Renal pelvis (tissue), 12 donors: ENCODE measurements at places on chromosomes 12 and 14.

DNA sequence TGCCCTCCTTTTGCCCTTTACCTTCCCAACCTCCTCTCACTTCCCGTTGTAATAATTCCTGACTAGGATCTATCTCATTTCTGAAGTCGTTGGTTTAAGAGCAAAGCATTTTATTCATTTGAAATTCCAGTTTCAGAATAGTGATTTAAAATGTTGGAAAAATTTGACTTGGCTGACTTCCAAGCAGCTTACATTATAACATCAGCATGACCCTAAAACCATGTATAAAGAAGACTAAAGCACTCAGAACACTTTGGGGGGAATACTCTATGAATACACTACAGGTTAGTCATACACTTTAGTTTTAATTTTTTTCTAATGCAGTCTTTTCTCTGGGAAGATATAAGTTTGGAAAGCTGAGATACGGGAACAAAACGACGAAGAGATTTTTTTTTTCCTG is 161.1 kb downstream of the BTG1 start:
- no peak for DNase-seq

DNA sequence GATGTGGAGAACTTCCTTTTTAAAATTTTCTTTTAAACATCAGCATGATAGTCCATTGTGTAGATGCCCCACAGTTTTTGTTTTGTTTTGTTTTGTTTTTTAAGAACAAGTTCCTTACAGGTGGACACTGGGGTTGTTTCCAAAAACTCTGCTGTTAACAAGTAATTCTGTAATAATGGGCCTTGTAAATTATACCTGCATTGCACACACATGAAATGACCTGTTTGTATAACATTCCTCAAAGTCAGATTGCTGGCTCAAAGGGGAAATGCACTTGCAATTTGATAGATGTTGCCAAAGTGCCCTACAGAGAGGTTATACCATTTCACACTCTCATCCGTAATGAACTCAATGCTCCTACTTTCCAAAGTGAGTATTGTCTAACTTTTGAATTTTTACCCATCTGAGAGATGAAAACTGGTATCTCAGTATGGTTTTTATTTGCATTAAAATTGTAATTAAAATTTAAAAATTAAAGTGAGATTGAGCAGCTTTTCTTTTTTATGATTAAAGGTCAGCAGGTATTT is 89.2 kb downstream of the SPPL3 start:
- no peak for DNase-seq

DNA sequence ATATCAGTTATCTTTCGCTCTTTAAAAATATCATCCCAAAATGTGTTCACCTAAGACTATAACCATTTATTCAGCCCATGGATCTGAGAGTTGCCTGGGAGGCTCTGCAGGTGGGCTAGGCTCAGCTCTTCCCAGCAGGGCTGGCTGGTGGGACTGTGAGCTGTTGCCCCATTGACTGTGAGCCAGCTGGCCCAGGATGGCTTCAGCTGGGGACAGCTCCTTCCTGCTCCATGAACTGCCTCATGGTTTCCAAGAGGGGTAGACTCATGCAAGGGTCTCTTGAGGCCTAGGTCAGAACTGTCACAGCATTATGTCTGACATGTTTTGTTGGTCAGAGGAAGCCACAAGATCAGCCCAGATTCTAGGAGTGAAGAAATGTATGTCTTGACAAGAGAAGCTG is 114.1 kb upstream of the E2F7 start:
- no peak for DNase-seq

DNA sequence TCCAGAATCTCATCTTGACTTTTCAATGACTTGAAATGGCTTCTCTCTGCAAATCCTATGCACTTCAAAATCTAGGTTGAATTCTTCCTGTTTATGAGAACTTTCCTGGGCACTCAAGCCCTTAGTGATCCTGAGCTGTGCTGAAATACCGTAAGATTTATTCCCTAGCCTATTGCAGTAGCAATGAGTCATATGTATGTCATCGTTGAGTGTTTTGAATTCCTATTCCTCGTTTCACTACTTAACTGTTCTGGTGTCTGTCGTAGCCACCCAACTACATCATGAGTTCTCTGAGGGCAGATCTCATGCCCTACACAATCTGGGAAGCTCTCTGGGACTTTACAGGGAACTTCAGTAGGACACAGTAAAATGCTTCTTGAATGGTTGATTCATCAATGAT is 190.8 kb upstream of the TMEM132C start:
- no peak for DNase-seq

GRCh38 chr14:23245282-23245681 is 7.5 kb downstream of the RNF212B start:
- peak; percentile 40 for DNase-seq

- DNase-seq, result no peak
These were observed 6.5 kb upstream of the ATG101 start for GRCh38 chr12:52063082-52063924.

- no peak for DNase-seq
These were observed 63.0 kb downstream of the NCOR2 start for GRCh38 chr12:124504273-124505000.

GRCh38 chr12:75891072-75891471 is 140.5 kb downstream of the PHLDA1 start:
- DNase-seq, result no peak

- no peak for DNase-seq
These were observed 484.7 kb downstream of the LRIG3 start for GRCh38 chr12:58435647-58436046.
